Lung microvascular endothelial cell (primary cell): ENCODE measurements at places on chromosomes 1 and 21. TPM values are rescaled to one million over a fixed set of nuclear protein-coding genes. Genes with fewer than 3 reads are reported as not detected.
A peak's percentile ranks its signal among the peaks of the same experiment; 100 is the strongest.

DNA sequence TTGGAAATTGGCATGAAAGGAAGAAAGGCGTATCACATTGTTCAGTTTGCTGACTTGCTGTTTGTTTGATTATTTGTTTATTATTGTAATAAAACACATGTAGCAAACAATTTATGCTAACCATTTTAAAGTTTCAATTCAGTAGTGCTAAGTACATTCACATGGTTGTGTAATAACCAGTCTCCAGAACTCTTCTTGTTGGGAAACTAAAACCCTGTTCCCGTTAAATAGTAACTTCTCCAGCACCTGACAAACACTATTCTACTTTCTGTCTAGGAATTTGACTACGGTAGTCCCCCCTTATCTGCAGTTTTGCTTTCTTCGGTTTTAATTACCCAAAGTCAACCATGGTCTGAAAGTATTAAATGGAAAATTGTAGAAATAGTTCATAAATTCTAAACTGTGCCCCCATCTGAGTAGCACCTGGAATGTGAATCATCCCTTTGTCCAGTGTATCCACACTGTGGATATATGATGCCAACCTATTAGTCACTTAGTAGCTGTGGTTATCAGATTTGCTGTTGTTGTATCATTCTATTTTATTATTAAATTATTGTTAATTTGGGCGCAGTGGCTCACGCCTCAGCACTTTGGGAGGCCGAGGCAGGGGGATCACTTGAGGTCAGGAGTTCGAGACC, 5.5 kb downstream of the MORC3 start:
- DNase-seq, result peak; percentile 37

- no peak for DNase-seq
Measured at GRCh38 chr1:147052143-147052542, 114.0 kb downstream of the NBPF12 start.

DNA sequence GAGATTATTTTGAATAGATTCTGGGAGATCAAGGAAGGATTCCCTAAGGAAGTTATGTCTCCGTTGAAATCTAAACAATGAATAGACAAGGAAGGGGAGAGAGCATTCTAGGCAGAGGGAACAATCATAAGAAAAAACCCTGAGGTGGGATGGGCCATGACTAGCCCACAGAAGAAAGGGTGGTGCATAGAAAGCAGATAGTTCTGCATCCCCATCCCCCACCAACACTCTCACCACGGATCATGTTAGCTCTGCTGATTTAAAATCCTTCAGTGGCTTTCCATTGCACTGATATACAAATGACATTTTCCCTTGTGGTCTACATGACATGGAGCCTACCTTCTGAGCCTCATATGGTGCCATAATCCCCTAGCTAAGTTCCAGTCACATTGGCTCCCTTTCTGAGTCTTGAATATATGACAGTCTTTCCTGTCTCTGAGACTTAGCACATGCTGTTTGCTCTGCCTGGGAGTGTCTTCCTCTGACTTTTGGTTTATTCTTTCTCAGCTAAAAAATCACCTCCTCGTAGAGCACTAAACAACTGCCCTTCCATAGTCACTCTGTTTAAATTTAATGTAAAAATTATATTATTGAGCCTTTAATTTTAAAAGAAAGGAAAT, 15.2 kb downstream of the SCMH1 start:
- DNase-seq, result no peak

DNA sequence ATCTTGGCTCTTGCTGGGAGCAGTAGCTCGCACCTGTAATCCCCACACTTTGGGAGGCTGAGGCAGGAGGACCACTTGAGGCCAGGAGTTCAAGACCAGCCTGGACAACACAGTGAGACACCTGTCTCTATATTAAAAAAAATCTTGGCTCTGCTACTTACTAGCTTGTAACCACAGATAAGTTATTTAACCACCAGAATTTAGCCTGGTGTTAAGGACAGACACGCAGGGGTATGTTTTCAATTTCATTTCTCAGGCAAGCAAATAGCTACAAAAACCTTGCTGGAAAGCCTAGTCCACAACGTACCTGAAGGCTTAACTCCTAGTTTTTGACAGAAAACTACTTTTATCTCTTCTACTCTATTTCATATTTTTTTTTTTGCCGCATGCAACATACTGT, 24.8 kb upstream of the GFI1 start:
- no peak for DNase-seq

- DNase-seq, result peak; percentile 96
Measured at GRCh38 chr1:23194119-23194984, 22.9 kb downstream of the HTR1D start.

GRCh38 chr1:181501612-181502011, 18.3 kb downstream of the CACNA1E start:
- no peak for DNase-seq

GRCh38 chr1:4711416-4712275, 57.2 kb downstream of the AJAP1 start:
- no peak for DNase-seq

DNA sequence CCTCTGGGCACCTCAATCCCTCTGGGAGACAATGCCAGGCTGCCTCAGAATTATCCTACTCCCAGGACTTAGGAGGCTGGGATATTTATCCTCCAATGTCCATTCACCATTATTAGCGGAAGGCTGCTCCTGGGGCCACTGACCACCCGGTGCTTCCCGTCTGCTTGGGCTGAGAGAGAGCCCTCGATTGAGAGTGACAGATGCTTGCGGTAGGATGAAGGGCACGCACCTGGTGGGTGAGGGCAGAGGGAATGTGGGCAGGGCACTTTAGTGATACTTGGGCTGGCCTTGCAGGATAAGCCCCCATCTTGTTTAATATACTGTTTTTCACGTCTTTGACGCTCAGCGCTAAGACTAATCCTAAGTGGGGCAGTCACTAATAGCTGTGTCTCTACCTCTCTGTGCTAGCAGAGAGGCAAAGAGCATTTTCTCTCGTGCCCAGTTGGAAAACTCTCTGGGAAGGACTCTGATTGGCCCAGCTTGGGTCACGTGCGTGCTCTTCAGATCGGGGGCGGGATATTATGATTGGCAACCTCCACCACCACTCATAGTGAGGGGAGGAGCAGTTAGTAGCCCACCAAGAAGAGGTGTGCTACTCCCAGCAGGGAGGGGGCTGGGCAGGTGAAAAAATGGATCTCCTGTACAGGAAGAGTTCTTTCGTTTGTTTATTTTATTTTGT, 10.6 kb upstream of the PARS2 start:
- DNase-seq, result peak; percentile 40

DNA sequence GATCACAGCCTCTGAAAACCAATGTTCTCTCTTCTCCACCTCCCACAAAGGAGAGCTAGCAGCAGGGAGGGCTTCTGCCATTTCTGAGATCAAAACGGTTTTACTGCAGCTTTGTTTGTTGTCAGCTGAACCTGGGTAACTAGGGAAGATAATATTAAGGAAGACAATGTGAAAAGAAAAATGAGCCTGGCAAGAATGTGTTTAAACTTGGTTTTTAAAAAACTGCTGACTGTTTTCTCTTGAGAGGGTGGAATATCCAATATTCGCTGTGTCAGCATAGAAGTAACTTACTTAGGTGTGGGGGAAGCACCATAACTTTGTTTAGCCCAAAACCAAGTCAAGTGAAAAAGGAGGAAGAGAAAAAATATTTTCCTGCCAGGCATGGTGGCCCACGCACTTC, 35.8 kb upstream of the TDRD10 start:
- DNase-seq, result no peak

- DNase-seq, result no peak
Measured at GRCh38 chr1:222096476-222096772, 354.5 kb upstream of the DUSP10 start.

DNA sequence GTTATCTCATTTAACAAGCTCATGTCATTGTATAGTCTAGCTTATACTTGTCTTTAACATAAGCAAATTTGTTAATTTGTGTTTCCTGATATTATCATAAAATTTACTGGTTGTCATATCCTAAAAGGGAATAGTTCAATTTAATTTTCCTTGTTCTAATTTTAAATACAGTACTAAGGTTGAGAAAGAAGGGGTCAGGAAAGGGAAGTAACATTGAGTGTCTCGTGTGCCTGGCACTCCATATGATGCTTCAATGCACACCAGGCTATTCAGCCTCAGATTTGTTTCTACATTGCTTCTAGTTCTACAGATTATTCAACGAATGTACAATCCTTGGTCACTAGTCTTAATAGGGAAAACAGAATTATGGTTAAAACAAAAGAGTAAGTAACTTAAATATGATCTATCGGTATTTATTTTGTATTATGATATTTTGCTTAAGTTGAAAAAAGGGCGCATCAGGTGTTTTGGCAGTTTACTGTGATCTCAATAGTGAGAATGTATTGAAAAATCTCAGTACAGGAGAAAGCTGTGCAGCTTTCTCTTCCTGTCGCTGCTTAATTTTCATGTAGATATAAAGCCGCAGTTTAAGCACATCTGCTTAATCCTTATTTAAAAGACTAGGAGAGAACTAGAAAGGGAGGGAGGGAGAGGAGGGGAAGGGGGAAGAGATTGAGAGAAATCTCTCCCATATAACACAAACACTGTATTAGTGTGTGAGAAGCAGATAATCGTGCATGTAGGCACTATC, 13.0 kb downstream of the PTPRC start:
- no peak for DNase-seq

The NR0B2 gene
- total RNA-seq, result not detected in 2 replicates

The ASTN1 gene
- total RNA-seq, result not detected in 2 replicates

The CRYZ gene
- 13.1 and 25.5 TPM in 2 replicates for total RNA-seq
